NCI-H748 treated with DMSO at 0.1 percent for 48 hours (cell line): ENCODE measurements at places on chromosomes 11 and 22.

DNA sequence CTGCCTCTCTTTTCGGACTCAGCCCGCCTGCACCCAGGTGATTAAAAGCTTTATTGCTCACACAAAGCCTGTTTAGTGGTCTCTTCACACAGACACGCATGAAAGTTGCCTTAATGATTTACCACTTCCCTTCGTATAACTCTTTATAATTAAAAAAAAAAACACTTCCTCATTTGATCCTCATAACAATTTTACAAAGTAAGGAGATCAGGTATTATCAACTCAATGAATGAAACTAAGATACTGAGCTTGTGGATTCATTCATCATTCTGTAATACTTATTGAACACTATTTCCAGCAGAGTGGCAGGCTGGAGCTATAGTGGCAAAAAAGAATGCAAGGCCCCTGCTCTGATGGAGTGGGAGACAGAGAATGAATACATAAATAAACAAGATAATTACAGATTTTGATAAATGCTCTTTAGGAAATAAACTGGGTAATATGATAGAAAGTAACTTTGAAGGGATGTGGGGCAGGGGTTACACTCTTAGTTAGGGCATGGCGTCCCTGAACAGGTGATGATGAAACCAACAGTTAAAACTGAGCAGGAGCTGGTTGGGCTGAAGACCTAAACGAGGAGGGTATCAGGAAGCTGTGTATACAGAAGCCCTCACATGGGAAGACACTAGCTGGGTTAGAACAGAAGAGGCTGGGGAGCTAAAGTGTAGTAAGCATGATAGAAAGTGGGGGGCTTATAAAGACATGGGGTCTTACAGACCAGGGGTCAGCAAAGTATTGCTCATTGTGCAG lies 5.4 kb upstream of the CRTAM start:
- no peak for DNase-seq

- DNase-seq = no peak
Observed at GRCh38 chr11:113372309-113372708, 15.3 kb upstream of the ANKK1 start.

DNA sequence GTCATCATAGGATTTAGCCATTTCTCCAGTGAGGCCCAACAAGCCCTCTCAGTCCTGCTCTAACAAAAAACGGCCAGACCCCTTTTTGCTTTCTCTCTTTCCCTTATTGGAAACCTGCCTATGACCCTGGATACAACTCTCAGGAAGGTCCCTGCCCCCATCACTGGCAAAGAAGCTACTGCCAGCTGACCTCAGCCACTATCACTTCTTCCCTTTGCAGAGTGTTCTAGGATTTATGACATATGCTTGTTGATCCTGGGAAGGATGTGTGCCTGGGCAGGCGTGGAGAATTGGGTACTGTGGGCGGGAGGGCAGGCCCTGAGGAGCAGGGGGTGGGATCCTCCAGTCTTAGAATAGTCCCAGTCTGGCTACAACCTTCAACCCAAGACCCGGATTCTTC lies 7.5 kb downstream of the PGAP2 start:
- DNase-seq = no peak

- DNase-seq = no peak
Observed at GRCh38 chr11:21582791-21583190, 610.1 kb upstream of the ANO5 start.

DNA sequence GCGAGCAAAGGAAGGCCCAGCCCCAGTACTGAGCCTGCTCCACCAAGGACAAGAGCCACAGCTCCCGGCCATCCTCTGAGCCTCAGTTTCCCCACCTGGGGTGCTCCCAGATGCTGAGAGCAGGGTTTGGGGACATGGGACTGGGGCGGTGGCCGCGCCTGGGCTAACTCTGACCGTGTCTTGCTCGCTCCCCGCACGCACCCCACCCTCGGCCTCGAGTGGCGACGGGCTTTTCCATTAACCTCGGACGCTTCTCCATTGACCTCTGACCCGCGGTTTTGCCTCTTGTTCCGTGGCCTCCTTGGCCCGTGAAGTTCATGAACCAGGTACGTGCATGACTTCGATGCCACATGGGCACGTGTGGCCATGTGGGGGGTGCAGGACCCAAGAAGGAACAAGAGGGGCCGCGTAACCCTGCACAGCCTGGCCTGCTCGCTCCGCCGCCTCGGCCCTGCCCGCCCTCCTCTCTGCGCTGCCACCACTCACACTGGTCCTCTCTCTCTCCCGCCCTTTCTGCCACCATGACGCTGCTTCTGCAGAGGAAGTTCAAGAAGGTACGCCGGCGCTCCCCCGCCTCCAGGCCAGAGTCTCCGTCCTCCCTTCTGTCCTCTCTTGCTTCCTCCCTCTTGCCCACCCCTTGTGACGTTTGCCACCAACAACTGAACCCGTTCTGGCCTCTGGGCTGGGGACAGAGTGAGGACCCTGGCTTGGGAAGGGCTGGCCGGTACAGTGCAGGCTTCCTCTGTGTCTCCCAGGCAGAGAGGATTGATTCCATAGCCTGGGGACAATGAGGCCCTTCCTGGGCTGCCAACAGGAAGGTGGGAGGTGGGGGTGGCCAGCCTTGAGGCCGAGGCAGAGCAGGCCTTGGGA lies 6.9 kb downstream of the TNNT3 start:
- no peak for DNase-seq

- DNase-seq = peak; percentile 32
Observed at GRCh38 chr11:45803971-45804760, 783 bp upstream of the SLC35C1 start.

- DNase-seq = no peak
Observed at GRCh38 chr11:117855912-117856651, 20.4 kb downstream of the FXYD6 start.

GRCh38 chr22:42930810-42931420 lies 73.8 kb upstream of the ARFGAP3 start:
- DNase-seq = no peak

- no peak for DNase-seq
Observed at GRCh38 chr11:118605116-118605867, 2.1 kb upstream of the PHLDB1 start.

GRCh38 chr22:17695986-17696385 lies 57.4 kb downstream of the BCL2L13 start:
- DNase-seq = no peak

- peak; percentile 88 for DNase-seq
Observed at GRCh38 chr11:56637500-56637899, 4.7 kb downstream of the OR5AP2 start.

GRCh38 chr11:76772100-76772782 lies 10.9 kb upstream of the TSKU start:
- no peak for DNase-seq

DNA sequence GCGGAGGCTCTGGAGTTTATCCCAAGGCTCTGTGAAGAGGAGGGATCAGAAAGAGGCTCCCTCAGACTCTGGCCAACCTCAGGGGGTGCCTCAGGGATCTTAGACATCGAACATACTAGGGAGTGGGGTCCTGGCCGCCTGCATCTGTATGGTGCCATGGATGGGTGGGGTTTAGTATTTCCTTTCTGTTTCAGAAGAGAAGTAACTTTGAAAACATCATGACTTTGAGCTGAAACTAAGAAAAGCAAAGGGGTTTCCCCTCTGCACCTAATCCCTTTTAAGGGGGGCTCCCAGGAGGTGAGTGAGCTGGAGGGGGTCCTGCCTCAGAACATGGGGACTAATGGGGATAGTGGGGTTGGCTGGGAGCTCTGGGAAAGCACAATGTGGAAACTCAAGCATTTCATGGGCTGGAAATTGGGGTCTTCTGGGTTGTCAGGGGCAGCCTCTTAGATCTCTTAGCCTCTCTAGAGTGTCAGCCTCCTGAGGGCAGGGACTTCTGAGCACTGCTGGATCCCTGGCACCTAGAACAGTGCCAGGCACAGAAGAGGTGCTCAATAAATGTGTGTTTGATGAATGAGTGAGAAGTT lies 11.8 kb upstream of the SSTR3 start:
- no peak for DNase-seq

- no peak for DNase-seq
Observed at GRCh38 chr11:75078233-75078632, 18.4 kb downstream of the OR2AT4 start.

- no peak for DNase-seq
Observed at GRCh38 chr11:117303646-117304315, 12.3 kb downstream of the BACE1 start.

GRCh38 chr11:99320769-99321290 lies 300.1 kb downstream of the CNTN5 start:
- DNase-seq = no peak

DNA sequence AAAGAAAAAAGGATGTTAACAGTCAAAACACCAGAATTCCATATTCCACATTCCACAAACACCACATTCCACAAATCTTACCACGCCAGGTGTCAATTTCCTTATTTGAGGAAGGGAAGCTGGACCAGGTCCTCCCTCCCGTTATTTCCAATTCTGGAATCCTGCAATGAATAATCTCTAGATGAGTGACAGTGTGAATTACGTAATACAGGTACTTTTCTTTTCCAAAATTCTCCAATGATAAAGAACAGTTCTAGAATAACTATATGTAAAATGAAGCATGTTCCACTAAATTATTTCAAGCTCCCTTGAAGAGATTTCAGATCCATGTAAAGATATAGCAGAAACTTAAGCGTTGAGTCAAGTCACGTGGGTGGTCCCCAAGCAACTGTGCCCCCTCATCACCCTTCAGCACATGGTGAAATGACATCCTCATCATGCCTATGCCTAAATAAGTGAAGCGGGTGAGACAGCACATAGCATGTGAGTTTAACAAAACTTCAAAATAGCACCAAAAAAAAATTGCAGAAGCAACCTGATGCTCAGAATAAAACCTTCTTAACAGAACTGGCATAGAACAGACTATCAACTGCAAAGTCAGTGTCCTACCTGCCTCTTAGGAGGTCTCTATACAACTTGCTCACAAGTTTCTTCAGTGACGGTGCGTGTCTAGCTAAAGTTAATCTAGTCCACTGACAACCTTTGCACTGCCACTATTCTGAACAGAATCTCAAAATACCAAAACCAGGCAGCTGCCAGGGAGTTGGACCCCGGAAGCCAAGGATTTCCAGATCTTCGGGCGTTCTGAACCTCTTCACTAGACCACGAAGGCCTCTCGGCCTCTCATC lies 876 bp downstream of the NFRKB start:
- DNase-seq = no peak

DNA sequence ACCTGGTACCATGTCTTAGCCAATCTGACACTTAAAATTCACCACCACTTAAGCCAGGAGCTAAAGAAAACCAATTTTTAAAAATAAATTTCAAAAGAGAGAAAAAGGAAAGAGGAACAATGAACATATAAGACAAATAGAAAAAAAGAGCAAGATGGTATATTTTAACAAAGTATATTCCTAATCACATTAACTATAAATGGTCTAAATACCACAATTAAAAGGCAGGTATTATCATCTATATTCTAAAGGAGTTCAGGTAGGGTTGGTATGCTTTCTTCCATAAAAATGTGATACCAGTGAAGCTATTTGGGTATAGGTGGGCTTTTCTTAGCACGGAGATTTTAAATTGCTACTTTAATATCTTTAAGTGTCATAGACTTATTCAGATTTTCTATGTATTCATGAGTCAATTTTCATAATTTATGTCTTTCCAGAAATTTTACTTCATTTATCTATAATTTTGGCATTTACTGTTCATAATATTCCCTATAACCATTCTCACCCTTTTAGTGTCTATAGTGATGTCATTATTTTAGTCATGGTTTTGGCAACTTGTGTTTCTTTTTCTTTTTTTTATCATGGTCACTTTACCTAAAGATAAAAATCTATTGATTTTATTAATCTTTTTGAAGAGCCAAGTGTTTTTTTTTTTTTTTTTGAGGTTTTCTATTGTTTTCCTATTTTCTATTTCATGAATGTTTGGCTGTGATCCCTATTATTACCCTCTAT lies 56.5 kb upstream of the IGLL5 start:
- no peak for DNase-seq

- peak; percentile 82 for DNase-seq
Observed at GRCh38 chr11:118251858-118252652, at the start of gene MPZL3. Gene MPZL3 (minus strand): TSS chr11:118252365. CDS start chr11:118252294, 71 bp downstream.

- DNase-seq = no peak
Observed at GRCh38 chr11:20235164-20235563, 74.9 kb upstream of the DBX1 start.

GRCh38 chr11:48683226-48683720 lies 194.7 kb downstream of the OR4A47 start:
- no peak for DNase-seq

DNA sequence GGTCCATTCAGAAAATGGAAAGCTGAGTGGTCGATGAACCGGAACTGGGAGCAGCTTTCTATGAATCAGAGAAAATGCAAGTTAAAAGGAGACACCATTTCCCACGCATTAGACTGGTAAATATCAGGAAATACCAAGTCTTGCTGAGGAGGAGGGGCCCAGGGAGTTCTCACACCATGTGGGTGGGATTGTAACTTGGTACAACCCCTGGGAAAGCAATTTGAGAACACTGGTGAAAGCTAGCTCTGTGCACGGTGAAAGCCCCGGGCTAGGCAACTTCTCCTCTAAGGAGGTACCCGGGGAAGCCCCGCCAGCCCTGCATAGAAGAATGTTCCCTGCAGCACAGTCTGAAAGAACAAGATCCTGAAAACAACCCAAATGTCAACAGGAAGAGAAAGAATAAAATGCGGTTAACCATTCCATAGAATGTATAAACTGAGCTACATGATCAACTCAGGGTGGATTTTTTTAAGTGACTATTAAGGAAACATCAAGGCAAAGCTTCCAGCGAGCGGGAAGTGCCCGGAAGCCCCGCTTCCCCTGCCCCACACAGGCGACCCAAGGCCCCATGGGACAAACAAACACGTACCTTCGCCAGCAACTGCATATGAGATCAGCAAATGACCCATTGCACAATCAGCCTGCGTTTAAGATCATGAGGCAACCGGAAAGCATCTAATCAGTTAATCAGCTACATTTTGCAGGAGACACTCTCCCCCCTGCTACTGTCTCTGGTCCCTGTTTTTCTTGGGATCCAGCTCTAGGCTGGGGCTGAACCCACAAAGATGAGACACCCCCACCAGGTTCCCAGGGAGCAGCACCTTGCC lies 11.3 kb downstream of the SHANK2 start:
- no peak for DNase-seq

DNA sequence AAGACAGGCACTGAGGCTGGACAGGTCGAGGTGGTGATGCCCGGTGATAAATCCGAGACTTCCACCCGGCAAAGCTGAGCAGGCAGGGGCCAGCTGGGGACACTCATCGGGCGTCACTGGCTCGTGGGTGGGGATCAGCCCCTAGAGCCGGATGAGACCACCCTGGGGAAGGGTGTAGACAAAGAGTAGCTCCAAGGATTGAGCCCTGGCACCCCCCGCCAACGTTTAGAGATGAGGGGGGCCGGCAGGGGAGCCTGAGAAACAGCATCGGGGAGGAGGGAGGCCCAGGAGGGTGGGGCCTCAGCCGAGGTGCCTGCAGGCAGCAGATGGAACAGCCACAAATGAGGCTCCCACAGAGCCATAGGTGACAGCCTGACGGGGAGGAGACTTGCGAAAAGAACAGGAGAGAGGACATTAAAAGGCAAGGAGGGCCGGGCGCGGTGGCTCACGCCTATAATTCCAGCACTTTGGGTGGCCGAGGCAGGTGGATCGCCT lies 27.4 kb upstream of the CBX7 start:
- DNase-seq = no peak

DNA sequence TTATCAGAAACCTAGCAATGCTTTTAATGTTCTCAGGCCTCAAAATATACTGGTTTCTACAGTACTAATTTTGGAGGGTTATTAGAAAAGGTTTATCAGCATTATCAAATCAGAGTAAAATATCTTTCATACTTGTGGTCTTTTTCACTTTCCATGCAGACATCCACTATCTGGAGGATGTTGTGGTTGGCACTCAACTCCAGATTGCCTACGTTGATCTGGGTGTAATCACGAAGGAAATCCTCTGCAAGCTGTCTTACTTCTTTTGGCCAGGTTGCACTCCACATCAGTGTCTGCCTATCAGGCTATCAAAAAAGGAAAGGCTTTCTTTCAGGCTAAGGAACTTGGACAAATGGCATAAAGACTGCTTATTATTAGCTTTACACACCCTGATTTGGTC lies 11.6 kb downstream of the DDX17 start:
- DNase-seq = no peak
